ENCODE measurements at places on chromosomes 2 and 18. TPM values are rescaled to one million over a fixed set of nuclear protein-coding genes. Genes with fewer than 3 reads are reported as not detected.

VWA3B gene
- not detected for total RNA-seq

RAB6C gene
- total RNA-seq = 0.52 TPM

CACNB4 gene
- 0.22 TPM for total RNA-seq

GATA6 gene
- not detected for total RNA-seq

OR6B2 gene
- not detected for total RNA-seq

NXPH2 gene
- not detected for total RNA-seq
